WTC11 (cell line): ENCODE measurements at places on chromosomes 1 and 21. TPM values are rescaled to one million over a fixed set of nuclear protein-coding genes. Genes with fewer than 3 reads are reported as not detected.

GRCh38 chr1:177824508-177824982, 145.3 kb downstream of the SEC16B start:
- H3K27me3 ChIP-seq: no peaks in the 10 kb centered on the region
- no peak for DNase-seq
- H3K4me3 ChIP-seq: no peak overlapping the region
- H3K4me1 ChIP-seq: no peaks in the 10 kb centered on the region

GRCh38 chr1:21775550-21775914, 7.4 kb downstream of the USP48 start:
- H3K27me3 ChIP-seq: no peaks in the 10 kb centered on the region
- peaks cover 15% of the 10 kb centered on the region for H3K36me3 ChIP-seq

DNA sequence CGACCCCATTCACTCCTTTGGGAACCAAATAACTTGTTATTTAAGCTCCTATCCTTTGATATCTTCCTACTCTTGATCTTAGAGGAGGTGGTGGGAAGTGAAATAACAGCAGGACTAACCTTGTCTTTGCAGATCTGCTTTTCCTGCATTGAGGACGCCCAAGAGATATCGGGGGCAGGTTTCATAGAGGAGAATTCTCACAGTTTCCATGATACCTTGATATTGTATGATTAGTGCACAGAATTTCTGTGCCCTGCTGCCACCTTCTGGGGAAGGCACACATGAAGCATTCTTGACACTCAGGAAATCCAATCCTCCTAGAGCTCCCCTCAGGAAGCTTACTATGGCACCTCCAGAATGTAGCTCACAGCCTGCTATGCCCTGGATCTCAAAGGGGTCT, 1.6 kb downstream of the CD1B start:
- no peaks in the 10 kb centered on the region for H3K36me3 ChIP-seq
- H3K27me3 ChIP-seq: no peaks in the 10 kb centered on the region
- no peak overlapping the region for H3K4me3 ChIP-seq
- DNase-seq: peak; percentile 19
- H3K27ac ChIP-seq: no peak overlapping the region

- H3K27ac ChIP-seq: no peak overlapping the region
- DNase-seq: no peak
- H3K4me1 ChIP-seq: 0 out of 2 replicates have a peak, but pooled peaks cover 5% of the 10 kb centered on the region
- no peaks in the 10 kb centered on the region for H3K27me3 ChIP-seq
- no peaks in the 10 kb centered on the region for H3K36me3 ChIP-seq
These were observed 91.4 kb upstream of the LYPLAL1 start for GRCh38 chr1:219081943-219082925.

The ESPN gene
- total RNA-seq: 46.1 to 70.3 TPM (median 68.1 TPM) in 3 replicates

GRCh38 chr1:18200918-18201317, 93.3 kb downstream of the IGSF21 start:
- peaks cover 2% of the 10 kb centered on the region for H3K36me3 ChIP-seq
- H3K27ac ChIP-seq: peak overlapping the region; percentile 51
- no peak overlapping the region for H3K4me3 ChIP-seq
- H3K4me1 ChIP-seq: peaks cover 40% of the 10 kb centered on the region
- no peak for DNase-seq
